IMR-90 (cell line): ENCODE measurements at places on chromosomes 1 and 21. TPM values are rescaled to one million over a fixed set of nuclear protein-coding genes. Genes with fewer than 3 reads are reported as not detected.

The PDC gene
- total RNA-seq = not detected in 2 replicates

The ERG gene
- not detected in 2 replicates for total RNA-seq

The ZBTB40 gene
- 8.9 and 9.7 TPM in 2 replicates for total RNA-seq

The NCF2 gene
- 2.8 and 3.2 TPM in 2 replicates for total RNA-seq

The KRTAP6-2 gene
- not detected in 2 replicates for total RNA-seq

The KCNA2 gene
- under 0.01 TPM in 1 of 2 replicates, not detected in the other for total RNA-seq

The SPRR1B gene
- not detected in 2 replicates for total RNA-seq

The CR1L gene
- not detected in 2 replicates for total RNA-seq

The SFT2D2 gene
- total RNA-seq = 37.6 and 42.2 TPM in 2 replicates

The ALPL gene
- total RNA-seq = 0.54 and 0.56 TPM in 2 replicates

The C1QB gene
- total RNA-seq = not detected in 2 replicates

The ANXA9 gene
- under 0.01 and 0.36 TPM in 2 replicates for total RNA-seq

The TAS1R1 gene
- total RNA-seq = not detected in 2 replicates

The ITLN2 gene
- not detected in 2 replicates for total RNA-seq

The OR14K1 gene
- not detected in 2 replicates for total RNA-seq

The CAMK1G gene
- 0.72 and 0.83 TPM in 2 replicates for total RNA-seq

The HTR6 gene
- not detected in 2 replicates for total RNA-seq

The KPRP gene
- not detected in 2 replicates for total RNA-seq

The SYDE2 gene
- 10.0 and 11.7 TPM in 2 replicates for total RNA-seq

The SELL gene
- not detected in 2 replicates for total RNA-seq

The LEMD1 gene
- not detected in 2 replicates for total RNA-seq

The CYP4X1 gene
- not detected in 2 replicates for total RNA-seq

The COL24A1 gene
- total RNA-seq = 1.4 and 2.5 TPM in 2 replicates

The FCRL5 gene
- total RNA-seq = not detected in 2 replicates

The SELE gene
- not detected in 2 replicates for total RNA-seq

The TBX19 gene
- total RNA-seq = 0.18 and 0.28 TPM in 2 replicates

The CRYBG2 gene
- total RNA-seq = not detected in 2 replicates

The FCRL3 gene
- total RNA-seq = not detected in 2 replicates

The PROX1 gene
- total RNA-seq = under 0.01 and 0.28 TPM in 2 replicates

The KLHDC9 gene
- 0.18 TPM in 1 of 2 replicates, not detected in the other for total RNA-seq

The CLIC6 gene
- total RNA-seq = not detected in 2 replicates

The RLF gene
- total RNA-seq = 29.8 and 33.1 TPM in 2 replicates

The PPIAL4G gene
- not detected in 2 replicates for total RNA-seq

The ANGPTL3 gene
- total RNA-seq = not detected in 2 replicates

The MORC3 gene
- 23.5 and 39.4 TPM in 2 replicates for total RNA-seq

The CDA gene
- total RNA-seq = 0.90 and 1.4 TPM in 2 replicates
